Esophagus squamous epithelium (tissue), 5 donors: ENCODE measurements at places on chromosomes 2 and 18. TPM values are rescaled to one million over a fixed set of nuclear protein-coding genes. Genes with fewer than 3 reads are reported as not detected.

Gene REG1B
- total RNA-seq: not detected

Gene SIX3
- total RNA-seq: not detected

Gene TMEM131
- total RNA-seq: 24.2 TPM

Gene LCT
- total RNA-seq: under 0.01 TPM

Gene GPR39
- 1.3 TPM for total RNA-seq

Gene MC5R
- 0.38 TPM for total RNA-seq

Gene RNF144A
- 11.6 TPM for total RNA-seq

Gene TTC39C
- total RNA-seq: 27.1 TPM

Gene RAPGEF4
- 2.6 TPM for total RNA-seq

Gene FSIP2
- total RNA-seq: 0.12 TPM

Gene TNFAIP6
- not detected for total RNA-seq

Gene DSC3
- total RNA-seq: 275 TPM

Gene PPP1R1C
- 1.1 TPM for total RNA-seq

Gene SP140
- total RNA-seq: 2.5 TPM

Gene SP9
- not detected for total RNA-seq

Gene PROKR1
- not detected for total RNA-seq

Gene PASK
- 3.4 TPM for total RNA-seq

Gene LOXHD1
- total RNA-seq: not detected

Gene LIMS3
- not detected for total RNA-seq
